ENCODE measurements at places on chromosomes 5 and 9.

GRCh38 chr5:85760519-85760918 is 857.2 kb upstream of the COX7C start:
- DNase-seq = no peak

- DNase-seq = no peak
These were observed 10.1 kb downstream of the IGFBPL1 start for GRCh38 chr9:38414040-38414723.

GRCh38 chr5:135881244-135881643 is 14.4 kb downstream of the IL9 start:
- no peak for DNase-seq

GRCh38 chr5:90601468-90601867 is 42.9 kb downstream of the ADGRV1 start:
- DNase-seq = no peak

GRCh38 chr9:5321058-5321457 is 16.5 kb upstream of the RLN2 start:
- DNase-seq = no peak

GRCh38 chr5:39461007-39461682 is 36.4 kb upstream of the DAB2 start:
- no peak for DNase-seq

GRCh38 chr9:26809795-26810194 is 82.8 kb downstream of the CAAP1 start:
- no peak for DNase-seq

GRCh38 chr9:122779181-122779580 is 9.6 kb upstream of the OR5C1 start:
- no peak for DNase-seq

DNA sequence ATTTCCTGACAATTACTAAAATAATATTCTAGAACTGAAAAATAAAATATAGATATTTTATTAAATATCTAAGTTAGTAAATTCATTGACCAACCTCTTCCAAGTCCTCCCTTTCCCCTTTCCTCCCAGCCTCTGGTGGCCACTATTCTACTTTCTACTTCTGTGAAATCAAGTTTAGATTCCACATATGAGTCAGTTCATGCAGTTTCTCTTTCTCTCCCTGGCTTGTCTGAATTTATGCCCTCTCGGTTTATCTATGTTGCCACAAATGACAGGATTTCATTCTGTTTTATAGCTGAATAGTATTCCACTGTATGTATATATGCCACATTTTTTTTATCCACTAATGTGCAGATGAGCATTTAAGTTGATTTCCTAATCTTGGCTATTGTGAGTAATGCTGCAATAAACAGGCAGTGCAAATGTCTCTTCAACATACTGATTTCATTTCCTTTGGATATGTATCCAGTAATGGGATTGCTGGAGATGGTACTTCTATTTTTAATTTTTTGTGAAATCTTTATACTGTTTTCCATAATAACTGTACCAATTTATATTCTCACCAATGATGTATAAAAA is 52.3 kb downstream of the WDR36 start:
- no peak for DNase-seq

- no peak for DNase-seq
These were observed 40.5 kb upstream of the CTSL start for GRCh38 chr9:87685441-87685840.

GRCh38 chr9:89185980-89186379 is 7.4 kb upstream of the SHC3 start:
- DNase-seq = no peak

- no peak for DNase-seq
These were observed 74.0 kb upstream of the SPTLC1 start for GRCh38 chr9:92188969-92189781.

- no peak for DNase-seq
These were observed 8.4 kb upstream of the GOLPH3 start for GRCh38 chr5:32182463-32183063.

DNA sequence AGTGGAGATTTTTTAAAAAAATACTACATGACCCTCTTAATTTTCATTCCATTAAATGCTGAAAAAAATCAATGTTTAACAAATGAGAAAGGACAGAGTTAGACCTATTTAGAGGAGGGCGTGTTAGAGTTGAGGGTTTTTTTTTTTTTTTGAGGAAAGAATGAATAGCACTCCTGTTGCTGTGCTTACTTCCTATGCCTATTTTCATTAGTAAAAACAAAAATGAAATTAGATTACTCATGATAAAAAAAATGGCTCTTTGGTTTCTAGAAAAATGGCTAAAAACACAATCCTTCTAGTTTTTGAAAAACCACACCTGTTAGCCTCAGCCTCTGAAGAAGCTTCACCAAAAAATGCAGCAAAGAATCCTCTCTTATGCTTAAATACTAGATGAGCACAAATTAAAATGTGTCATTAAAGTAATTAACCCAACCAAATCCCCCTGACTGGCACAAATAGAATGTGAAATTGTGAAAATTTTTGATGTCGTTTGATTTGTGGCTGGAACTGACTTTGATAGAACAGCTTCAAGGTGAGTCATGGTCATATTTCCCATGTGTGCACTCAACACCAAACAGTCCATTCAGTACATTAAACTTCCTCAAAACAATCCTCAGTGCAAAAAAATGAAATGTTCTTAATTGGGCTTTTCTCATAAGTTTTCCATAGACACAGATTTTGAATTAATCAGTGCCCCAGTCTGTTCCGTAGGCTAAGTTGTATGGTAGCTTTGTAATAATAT is 98.0 kb downstream of the MACIR start:
- no peak for DNase-seq

DNA sequence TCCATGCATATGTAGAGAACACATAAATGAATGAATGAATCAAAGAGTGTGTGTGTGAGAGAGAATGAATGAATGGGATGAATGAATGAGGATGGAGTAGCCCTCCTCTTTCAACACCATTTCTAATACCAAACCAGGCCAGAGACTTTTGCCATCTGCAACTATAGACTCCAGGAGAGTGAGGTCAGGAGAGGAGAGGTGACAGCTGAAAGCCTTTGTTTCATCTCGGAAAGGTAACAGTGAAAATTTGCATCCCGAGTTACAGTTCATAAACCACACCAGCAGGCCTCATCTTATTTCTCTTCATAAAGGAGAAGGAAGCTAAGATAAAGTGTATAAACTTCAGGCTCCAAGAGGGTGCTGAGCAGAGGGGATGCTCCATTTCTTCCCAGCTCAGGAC is 255.3 kb upstream of the KLF4 start:
- DNase-seq = no peak

DNA sequence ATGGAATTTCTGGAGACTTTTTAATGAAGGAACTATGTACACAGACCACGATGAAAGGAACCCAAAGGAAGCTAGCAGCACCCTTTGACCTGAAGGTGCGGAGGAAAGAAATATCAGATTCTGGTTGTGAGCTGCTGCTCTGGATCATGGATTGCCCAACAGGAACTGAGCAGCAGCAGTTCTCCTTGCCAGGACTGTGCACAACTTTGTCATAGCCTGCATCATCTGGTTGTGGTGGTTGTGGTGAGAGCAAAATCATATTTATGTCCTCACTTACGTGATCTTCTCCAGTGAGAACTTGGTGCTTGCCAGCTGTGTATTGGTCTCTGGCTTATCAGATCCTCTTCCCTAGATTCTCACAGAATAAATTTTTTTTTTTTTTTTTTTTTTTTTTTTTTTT is 70.7 kb upstream of the LPAR1 start:
- DNase-seq = no peak

GRCh38 chr9:69195668-69196067 is 21.6 kb downstream of the TJP2 start:
- DNase-seq = no peak

DNA sequence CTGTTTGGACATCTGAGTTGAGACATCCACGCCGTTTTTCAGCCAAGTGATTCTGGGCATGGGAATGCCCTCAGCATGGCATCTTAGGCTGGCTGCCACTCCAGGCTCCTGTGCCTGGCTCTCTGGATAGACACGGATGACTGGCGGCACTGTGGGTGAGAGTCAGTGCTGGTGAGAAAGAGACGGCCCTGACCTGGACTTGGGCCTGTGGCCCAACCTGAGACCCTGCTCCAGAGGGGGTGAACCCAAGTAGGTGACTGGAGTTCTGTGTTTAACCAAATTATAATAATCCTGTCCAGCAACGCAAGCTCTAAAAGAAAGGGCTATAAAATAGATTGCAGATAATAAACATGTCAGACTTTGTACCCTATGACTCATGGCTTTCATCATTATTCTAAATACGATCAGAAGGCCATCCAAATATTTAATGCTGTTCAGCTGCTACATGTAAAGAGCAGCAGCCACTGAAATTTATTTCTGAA is 173.9 kb downstream of the HSPA4 start:
- DNase-seq = no peak
